ENCODE measurements at places on chromosomes 11 and 22.

DNA sequence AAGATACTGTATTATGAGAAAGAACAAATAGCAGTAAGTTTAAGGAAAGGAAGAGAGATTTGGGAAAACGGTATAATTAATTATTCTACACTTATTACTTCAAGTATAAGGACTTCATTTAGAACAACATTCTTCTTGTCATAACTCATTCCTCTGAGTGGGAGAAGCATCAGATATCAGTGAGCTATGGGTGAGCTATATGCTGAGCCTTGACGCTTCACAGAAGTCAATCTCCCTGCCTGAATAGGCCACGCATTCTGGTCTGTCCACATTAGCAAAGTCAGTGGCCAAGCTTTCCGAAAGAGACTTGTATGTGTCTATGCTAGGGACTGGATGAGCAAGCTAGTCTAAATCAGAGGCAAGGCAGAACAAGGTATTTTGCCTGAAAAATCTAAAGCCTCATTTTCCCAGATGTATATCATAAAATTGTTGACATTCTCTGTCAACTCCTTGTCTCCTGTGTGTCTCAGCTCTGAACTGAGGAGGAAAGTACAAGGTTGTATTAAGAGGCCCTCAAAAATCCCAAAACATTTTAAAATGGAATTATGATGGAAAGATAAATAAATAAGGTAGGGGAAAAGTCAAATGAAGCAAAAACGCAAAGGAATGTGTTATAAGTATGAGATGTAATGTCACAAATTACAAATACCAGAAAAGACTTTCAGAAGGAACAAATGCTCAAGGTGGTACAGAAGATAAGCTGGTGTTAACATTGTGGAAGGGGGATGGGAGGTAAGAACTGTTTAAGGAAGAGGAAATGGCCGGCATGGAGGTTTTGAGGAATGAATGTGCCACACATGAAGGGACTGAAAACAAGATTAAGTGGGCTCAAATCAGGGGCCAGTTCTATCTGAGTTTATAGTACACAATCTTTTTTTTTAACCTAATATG lies 1.4 kb downstream of the OR52N2 start:
- no peak for DNase-seq

- DNase-seq = no peak
Observed at GRCh38 chr11:115961159-115962003, 457.2 kb upstream of the CADM1 start.

DNA sequence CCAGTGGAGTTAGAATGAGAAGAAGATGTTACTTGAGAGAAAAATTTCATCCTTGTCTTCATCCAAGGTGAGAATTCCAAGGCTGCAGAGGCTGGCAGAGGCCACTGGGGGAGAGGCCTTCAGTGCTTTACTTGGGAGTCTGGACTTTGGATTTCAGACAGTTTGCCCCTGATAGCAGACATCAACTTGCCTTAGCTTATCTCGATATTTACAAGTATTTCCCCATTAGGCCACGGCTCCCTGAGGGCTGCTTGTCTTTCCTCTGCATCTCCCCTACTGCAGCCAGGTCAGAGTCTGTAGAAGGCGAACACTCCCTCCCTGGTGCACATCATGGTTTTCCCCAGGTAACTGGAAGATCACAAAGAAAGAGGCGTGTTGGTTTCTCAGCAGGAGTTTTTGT lies 29.9 kb upstream of the BSX start:
- DNase-seq = no peak

GRCh38 chr11:10351765-10352641 lies 47.1 kb downstream of the ADM start:
- no peak for DNase-seq

DNA sequence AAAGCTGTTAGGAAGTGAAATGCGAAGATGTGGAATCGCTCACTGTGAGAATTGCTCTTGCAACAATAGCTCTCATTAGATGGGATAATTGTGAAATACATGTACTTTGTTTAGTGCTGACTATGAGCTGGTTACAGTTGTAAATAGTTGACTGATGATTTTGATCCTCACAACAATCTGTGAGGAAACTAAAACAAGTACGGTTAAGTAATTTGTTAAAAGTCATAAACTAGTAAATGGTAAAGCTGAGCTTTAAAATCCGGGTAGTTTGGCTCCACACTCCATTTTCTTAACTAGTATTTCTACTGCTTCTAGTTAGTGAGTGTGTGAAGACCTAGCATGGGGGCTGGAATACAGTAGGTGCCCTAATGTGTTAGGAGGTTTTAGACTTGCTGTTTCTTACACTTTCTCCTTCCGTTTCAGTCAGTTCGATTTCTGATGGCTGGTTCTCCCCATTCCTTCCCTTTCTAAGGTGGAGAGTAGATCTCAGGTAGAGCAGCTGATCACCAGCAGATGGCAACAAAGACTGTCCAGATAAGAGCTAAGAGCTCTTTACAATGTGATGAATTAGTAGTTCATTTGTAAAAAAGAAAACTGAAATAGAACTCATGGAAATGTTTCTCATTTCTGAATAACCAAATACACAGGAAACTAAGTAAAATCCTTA lies 16.3 kb upstream of the CYP2R1 start:
- DNase-seq = no peak

GRCh38 chr11:6418557-6419008 lies 311 bp downstream of the APBB1 start:
- no peak for DNase-seq

DNA sequence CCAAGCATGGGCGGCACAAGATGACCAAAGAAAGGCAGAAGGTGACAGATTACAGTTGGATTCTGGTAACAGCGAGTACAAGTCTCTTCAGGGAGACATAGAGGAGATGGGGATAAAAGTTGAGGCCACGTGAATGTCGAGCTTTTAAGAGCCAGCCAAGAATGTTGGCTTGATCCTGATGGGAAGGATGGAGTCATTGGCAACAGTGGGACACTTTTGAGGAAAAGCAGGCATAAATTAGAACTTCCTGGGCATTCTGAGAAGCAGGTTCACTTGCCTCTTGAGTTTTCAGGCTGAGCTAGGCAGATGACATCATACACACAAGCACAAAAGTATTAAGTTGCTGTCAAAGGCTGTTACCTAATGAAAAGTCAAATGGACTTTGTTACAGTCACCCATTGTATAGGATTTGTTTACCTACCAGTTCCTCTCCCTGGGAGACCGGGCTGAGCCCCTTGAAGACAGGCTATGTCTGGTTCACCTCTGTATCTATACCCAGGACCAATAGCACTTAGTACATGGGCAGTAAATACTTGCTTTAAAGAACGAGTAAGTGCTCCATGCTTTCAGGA lies 41.1 kb downstream of the TNRC6B start:
- peak; percentile 34 for DNase-seq

DNA sequence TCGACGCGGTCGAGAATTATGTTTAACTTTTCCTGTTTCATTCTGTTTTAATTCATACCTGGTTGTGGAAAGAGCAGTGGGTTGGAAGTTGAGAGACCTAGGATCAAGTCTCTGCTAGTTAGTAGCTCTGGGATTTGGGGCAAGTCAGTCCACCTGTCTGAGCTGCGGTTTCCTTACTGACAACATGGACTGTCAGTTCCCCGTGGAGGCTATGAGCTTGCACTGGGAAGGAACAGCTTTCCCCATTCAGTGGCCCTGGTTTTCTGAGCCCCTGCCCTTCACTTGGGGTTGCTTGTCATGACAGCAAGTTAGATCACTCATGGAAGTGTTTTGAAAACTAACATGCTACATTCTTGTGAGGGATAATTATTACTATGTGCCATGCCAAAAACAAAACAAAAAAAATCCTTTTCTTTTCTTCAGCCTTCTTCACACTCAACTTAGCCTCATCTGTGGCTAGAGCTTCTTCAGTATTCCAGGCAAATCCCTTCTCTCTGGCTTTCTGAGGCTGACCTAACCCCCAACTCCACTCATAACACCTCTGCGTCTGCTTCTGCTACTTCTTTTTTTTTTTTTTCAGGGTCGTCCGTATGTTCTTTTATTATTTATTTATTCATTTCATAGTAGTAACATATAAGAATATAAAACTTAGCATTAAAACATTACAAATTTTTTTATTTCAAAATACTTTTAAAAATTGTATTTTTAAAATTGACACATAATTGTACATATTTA lies 43.0 kb upstream of the ZBED5 start:
- DNase-seq = no peak

DNA sequence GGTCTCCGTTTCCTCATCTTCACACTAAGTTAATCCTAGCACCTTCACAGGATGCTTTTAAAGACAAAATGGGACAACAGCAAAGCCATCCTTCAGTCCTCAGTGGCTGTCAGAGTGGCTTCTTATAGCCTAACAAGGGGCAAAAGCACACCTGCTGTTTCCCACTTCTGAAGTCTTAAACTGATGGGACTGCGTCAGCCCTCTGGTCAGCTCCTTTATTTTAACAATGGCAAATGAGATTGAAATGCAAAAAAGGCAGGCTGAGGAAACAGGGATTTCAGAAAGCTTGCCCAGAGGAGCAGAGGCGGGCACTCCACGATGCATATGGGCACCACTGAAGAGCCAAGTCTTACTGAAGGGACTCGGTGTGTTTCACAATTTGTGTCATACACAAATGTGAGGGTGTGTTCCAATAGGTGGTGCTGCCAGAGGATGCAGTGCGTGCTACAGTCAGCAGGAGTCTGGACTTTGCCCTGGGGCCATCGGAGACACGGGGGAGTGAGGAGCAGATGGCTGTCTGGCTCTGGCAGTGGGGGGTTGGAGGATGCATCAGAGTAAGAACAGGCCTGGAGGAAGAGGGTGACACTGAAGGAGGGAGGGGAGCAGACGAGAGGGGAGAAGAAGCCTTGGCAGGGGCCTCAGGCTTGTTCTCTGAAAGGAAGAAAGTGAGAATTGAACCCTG lies 47.3 kb downstream of the TENM4 start:
- no peak for DNase-seq

DNA sequence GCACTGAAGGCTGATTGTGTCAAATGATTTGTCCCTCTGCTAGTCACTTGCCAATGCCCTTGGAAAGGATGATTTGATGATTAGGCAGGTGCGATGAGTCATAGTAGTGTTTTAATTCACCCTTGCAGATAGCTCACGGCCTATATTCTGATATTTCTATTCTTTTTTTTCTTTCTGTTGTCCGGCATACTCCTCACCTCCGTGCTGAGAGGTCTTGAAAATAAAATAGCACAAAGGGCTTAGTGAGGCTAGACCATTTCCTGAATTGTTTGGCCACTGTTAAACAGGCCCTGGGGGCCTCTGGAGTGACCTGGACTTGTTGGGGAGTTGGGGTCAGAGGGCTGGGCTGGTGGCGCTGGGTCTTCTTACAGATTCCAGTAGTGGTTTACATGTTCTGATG lies 99.8 kb downstream of the ZBTB16 start:
- peak; percentile 29 for DNase-seq

DNA sequence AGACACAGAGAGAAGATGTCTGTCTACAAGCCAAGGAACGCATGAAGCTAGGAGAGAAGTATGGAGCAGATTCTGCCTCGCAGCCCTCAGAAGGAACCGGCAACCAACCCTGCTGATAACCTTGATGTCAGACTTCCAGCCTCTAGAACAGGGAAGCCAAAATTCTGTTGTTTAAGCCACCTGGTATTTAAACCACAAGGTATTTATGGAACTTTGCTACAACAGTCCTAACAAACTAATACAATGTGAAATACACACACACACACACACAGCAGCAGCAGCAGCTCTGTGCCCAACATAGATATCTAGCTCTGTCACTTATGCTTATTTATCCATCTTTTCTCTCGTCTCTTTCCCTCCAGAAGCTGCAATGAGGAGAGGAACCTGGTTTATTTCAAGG lies 400.0 kb downstream of the ETS1 start:
- no peak for DNase-seq

All from lower leg skin (tissue), 4 donors.